Endodermal cell (in vitro differentiated cells): ENCODE measurements at places on chromosomes 11 and 22. TPM values are rescaled to one million over a fixed set of nuclear protein-coding genes. Genes with fewer than 3 reads are reported as not detected.

The EI24 gene
- 90.5 to 104 TPM (median 102 TPM) in 3 replicates for total RNA-seq

GRCh38 chr11:102538932-102539331 is 8.4 kb upstream of the MMP7 start:
- no peak overlapping the region for H3K4me3 ChIP-seq
- no peaks in the 10 kb centered on the region for H3K27me3 ChIP-seq
- no peak for DNase-seq
- no peaks in the 10 kb centered on the region for H3K36me3 ChIP-seq
- no peaks in the 10 kb centered on the region for H3K4me1 ChIP-seq
- no peak overlapping the region for H3K27ac ChIP-seq

- peaks cover 9% of the 10 kb centered on the region for H3K36me3 ChIP-seq
- H3K4me3 ChIP-seq: no peak overlapping the region
- H3K4me1 ChIP-seq: no peaks in the 10 kb centered on the region
- no peak overlapping the region for H3K27ac ChIP-seq
- no peaks in the 10 kb centered on the region for H3K27me3 ChIP-seq
- DNase-seq: no peak
These were observed 6.2 kb downstream of the ZP1 start for GRCh38 chr11:60873533-60873932.

DNA sequence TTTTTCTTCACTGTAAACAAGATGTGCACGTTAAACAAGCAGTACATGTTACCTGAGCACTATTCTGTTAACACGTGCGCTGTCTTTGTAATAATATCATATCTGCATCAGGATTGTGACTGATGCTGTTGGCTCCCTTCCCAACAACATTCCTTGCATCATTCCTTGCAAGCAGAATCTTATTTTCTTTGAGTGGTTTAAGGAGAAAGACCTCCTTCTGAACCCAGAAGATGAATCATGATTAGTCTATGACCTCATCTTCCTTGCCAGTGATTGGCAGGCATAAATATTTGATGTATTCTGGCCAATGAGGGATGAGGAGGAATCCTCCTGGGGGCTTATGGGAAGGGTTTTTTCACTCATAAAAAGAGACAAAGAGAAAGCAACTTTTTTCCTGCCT is 46.2 kb downstream of the C11orf71 start:
- H3K4me3 ChIP-seq: no peak overlapping the region
- no peak overlapping the region for H3K27ac ChIP-seq
- no peak for DNase-seq
- no peaks in the 10 kb centered on the region for H3K36me3 ChIP-seq
- H3K27me3 ChIP-seq: no peaks in the 10 kb centered on the region

The ARL14EP gene
- total RNA-seq: 22.2 and 24.4 TPM in 2 replicates

The SELENOM gene
- total RNA-seq: 8.5 to 14.8 TPM (median 10.4 TPM) in 3 replicates

The OR6A2 gene
- 0.32 and 0.51 TPM in 2 replicates for total RNA-seq

The TMEM86A gene
- 6.2 to 11.3 TPM (median 7.8 TPM) in 3 replicates for total RNA-seq

- no peaks in the 10 kb centered on the region for H3K36me3 ChIP-seq
- no peak overlapping the region for H3K27ac ChIP-seq
- DNase-seq: no peak
- H3K27me3 ChIP-seq: no peaks in the 10 kb centered on the region
These were observed 59.8 kb downstream of the WNT7B start for GRCh38 chr22:45917146-45917545.

The KDM4E gene
- total RNA-seq: not detected in 3 replicates

- peaks cover 5% of the 10 kb centered on the region for H3K4me1 ChIP-seq
- DNase-seq: no peak
- H3K4me3 ChIP-seq: no peak overlapping the region
- no peak overlapping the region for H3K27ac ChIP-seq
These were observed 17.3 kb downstream of the PIK3IP1 start for GRCh38 chr22:31275018-31275417.

The PRR5L gene
- total RNA-seq: 4.2 and 5.3 TPM in 2 replicates

DNA sequence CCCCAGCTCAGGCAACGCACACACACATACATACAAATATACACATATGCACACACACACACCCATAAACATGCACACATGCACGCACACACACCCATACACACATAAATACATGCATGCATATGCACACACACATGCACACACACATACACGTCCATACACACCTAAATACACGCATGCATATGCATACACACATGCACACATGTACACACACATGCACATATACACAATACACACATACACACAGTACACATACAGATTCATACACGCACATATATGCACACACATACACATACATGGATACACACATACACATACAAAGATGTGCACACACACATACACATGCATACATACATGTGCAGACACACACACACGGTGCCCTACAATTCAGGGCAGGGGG is 496.6 kb downstream of the TBC1D22A start:
- no peak overlapping the region for H3K4me3 ChIP-seq
- H3K27ac ChIP-seq: no peak overlapping the region
- no peaks in the 10 kb centered on the region for H3K36me3 ChIP-seq
- H3K4me1 ChIP-seq: no peaks in the 10 kb centered on the region

DNA sequence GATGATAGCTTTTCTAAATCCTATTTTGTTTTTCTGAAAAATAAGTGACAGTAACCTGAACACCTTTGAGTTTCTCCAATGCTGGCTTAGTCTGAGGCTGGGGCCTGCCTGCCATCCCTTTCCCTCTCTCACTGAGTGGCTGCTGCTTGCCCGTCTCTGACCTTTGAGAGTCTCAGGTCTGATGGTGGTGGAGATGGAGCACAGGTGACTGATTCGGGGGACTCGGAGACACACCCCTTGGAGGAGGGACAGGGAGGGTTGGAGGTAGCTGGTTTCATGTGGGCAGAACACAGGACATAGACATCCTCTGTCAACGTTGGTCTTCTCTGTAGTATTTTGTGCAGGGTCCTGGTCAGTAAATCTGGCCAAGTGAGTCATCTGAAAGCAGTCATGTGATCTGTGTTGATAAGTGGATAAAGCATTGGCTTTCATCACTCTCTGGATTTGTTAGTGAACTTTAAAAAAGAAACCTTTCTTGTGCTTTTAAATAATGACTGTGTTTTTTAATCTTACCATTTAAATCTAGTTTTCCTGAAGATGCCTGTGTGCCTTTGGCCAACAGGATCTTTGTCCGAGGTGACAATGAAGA is 47.1 kb upstream of the CLDN5 start:
- H3K4me3 ChIP-seq: no peak overlapping the region

DNA sequence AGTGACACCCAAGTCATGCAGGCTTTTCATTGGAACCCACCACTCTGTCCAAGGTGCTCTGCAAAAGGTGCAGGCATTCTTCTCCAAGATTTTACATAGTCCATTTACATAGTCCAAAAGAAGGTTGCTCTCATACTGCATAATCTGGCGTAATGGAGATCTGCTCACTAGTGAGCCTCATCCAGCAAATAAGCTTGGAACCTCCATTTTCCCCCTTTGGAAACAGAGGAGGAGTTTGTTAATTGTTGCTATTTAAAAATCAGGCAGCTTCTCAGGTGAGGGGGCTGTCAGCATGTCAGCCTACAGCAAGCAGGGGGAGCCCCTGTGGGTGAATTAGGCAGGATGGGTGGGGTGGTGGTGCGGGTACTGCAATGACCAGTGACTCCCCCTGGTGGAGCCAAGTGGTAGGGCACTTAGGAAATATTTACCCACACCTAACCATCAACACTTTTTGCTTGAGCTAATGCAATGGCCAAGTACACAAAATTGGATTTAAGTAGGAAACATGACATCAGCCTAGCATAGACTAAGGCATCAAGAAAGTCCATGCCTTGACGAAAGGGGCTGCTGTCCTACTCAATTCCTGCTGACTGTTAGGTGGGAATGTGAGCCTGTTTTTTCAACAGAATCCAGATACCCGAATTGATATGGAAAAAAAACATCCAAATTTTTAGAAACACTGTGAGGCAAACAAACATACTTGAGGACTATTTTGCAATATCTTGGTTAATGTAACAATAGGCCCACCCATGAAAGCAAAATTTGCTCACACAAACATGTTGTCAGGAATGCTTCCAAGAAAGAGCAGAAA is 64.5 kb downstream of the AMBRA1 start:
- peak; percentile 92 for DNase-seq
- H3K4me1 ChIP-seq: no peaks in the 10 kb centered on the region
- H3K27me3 ChIP-seq: no peaks in the 10 kb centered on the region
- no peak overlapping the region for H3K27ac ChIP-seq
- H3K4me3 ChIP-seq: no peak overlapping the region
- H3K36me3 ChIP-seq: peaks cover 24% of the 10 kb centered on the region

- no peak overlapping the region for H3K4me3 ChIP-seq
- H3K27me3 ChIP-seq: no peaks in the 10 kb centered on the region
- DNase-seq: no peak
- H3K27ac ChIP-seq: peak overlapping the region; percentile 39
These were observed 65.6 kb downstream of the CECR2 start for GRCh38 chr22:17434856-17435255.

GRCh38 chr11:100776212-100776896 is 89.3 kb downstream of the ARHGAP42 start:
- no peak for DNase-seq
- peaks cover 12% of the 10 kb centered on the region for H3K4me1 ChIP-seq
- no peaks in the 10 kb centered on the region for H3K27me3 ChIP-seq
- no peak overlapping the region for H3K4me3 ChIP-seq
- no peak overlapping the region for H3K27ac ChIP-seq
